ENCODE measurements at places on chromosomes 13 and 19.

DNA sequence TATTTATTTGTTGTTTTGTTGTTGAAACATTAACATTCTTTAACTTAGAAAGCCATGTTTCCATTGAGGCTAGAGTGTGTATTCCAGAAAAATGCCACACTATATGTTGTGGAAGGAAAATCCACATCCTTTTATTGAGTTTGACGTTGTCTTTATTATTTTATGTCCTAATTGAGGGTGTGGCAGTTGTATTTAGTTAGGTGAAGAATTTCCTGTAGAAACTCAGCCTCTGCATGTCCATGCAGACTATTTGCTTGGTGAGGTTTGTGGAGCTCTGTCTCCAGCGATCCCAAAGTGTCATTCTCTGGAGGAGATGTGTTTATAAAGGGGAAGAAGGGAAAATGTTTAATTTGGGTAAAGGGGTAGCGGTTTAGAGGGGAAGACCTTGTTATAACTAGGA, 46.6 kb downstream of the AKAP11 start:
- no peak for DNase-seq

DNA sequence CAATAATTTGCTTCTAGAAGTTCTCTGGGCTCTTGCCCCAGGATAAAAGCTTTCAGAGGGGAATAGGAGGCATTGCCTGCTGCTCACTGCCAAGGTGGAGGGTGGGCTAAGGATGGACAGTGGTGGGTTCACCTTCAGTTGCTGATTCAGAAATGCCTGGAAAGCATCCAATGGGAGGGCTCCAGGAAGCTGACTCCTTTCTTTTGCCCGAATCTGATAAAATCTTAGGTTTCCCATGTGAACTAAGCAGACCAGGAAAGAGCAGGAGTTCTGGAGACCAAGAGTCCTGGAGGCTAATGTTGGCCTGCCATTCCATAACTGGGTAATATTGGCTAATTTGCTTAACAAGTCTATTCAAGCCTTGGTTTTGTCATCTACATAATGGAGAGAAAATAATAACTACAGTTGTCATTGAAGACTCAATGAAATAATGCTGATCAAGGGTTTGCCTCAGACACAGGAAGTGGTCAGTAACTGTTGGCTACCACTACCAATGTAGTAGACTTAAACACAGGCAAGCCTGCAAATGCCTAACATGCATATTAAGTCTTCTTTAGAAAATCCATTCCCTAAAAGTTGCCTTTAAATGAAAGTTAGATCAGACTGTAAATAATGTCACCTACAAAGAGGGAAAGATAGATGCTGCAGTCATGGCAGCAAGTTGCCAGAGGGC, 528.4 kb upstream of the NBEA start:
- no peak for DNase-seq

- peak; percentile 30 for DNase-seq
Measured at GRCh38 chr19:31285744-31286143, 63.5 kb downstream of the TSHZ3 start.

DNA sequence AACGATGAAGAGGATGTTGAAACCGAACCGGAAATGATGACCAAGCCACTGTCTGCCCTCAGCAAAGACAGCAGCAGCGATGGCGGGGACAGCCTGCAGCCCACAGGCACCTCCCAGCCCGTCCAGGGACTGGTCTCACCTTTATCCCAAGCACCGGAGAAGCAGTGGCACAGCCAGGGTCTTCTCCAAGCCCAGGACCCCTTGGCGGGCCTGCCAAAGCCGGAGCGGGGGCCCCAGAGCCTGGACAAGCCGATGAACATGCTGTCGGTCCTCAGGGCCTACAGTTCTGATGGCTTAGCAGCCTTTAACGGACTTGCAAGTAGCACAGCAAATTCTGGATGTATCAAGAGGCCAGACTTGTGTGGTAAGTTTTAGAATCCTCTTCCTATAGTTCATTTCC, 177.0 kb downstream of the ZNF536 start:
- no peak for DNase-seq

GRCh38 chr19:2721570-2722540, 683 bp upstream of the DIRAS1 start:
- DNase-seq = no peak

- DNase-seq = no peak
Measured at GRCh38 chr13:67932991-67933390, 702.9 kb upstream of the PCDH9 start.

- no peak for DNase-seq
Measured at GRCh38 chr13:46097015-46097414, 7.8 kb downstream of the CPB2 start.
